Neural crest cell (in vitro differentiated cells): ENCODE measurements at places on chromosomes 1 and 21.

- no peaks in the 10 kb centered on the region for H3K27me3 ChIP-seq
- no peak overlapping the region for H3K4me3 ChIP-seq
- H3K36me3 ChIP-seq, result no peaks in the 10 kb centered on the region
- DNase-seq, result no peak
Measured at GRCh38 chr1:168833362-168833761, 104.4 kb upstream of the DPT start.

- H3K4me3 ChIP-seq, result no peak overlapping the region
- no peak overlapping the region for H3K27ac ChIP-seq
- no peak for DNase-seq
- H3K4me1 ChIP-seq, result peaks cover 11% of the 10 kb centered on the region
- H3K27me3 ChIP-seq, result peaks cover 5% of the 10 kb centered on the region
- no peaks in the 10 kb centered on the region for H3K36me3 ChIP-seq
Measured at GRCh38 chr21:29091033-29091432, 17.6 kb upstream of the CCT8 start.

DNA sequence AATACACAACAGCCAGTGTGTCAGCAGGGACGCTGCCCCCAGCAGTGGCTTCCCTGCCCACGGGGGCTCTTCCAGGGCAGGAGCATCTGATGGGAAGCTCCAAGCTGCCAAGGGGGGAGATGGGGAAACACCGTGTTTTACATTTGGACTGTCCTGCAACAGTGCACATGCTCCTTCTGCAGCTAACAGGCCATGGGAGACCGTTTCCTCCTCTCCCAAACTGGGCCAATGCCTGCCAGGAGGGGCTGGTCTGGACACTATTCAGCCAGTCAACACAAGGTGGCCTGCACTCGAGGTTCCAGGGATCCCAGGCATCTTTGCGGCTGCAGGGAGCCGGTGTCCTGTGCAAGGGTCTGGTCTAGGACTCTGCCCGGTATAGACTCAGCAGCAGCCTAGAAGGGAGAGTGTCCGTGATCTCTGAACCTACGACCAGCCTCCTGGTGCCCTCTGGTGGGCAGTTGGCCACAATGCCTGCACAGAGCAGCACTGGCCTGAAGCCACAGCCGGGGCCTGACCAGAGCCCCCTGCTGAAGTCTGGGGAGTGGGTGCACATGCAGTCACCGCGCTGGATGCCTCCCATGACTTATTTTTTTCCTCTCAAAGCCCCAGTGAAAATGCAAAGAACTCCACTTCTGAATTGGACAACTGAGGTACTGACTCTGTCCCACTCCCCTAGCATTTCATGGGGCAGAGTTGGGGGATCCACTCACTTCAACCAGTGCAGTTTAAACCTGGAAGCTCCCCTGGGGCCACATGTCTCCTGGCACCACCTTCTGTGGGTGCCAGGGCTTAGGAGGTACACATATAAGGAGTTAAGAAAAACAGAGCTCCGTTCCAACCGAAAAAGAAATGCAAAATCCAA, 33.3 kb downstream of the RCC2 start:
- peak overlapping the region; percentile 19 for H3K4me3 ChIP-seq
- no peaks in the 10 kb centered on the region for H3K27me3 ChIP-seq
- H3K27ac ChIP-seq, result no peak overlapping the region
- DNase-seq, result peak; percentile 79

- DNase-seq, result no peak
- H3K27me3 ChIP-seq, result no peaks in the 10 kb centered on the region
- no peaks in the 10 kb centered on the region for H3K36me3 ChIP-seq
Measured at GRCh38 chr1:12229386-12229834, 420 bp upstream of the VPS13D start.

DNA sequence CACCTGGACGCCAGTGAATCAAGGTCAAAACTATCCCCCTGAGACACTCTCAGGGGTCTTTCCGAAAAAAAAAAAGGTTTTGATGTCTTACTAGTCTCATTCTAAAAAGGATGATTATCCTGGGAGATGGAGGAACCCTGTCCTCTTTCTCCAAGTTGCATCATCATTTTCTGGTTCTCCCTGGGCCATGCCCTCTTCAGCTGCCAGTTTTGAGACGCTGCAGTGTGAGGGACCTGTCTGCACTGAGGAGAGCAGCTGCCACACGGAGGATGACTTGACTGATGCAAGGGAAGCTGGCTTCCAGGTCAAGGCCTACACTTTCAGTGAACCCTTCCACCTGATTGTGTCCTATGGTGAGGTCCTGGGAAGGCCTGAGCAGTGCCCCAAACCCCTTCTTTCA, 3.5 kb downstream of the FCRLA start:
- no peaks in the 10 kb centered on the region for H3K4me1 ChIP-seq
- H3K27me3 ChIP-seq, result peaks cover 41% of the 10 kb centered on the region
- H3K4me3 ChIP-seq, result no peak overlapping the region
- DNase-seq, result no peak
- H3K36me3 ChIP-seq, result no peaks in the 10 kb centered on the region
